ENCODE measurements at places on chromosomes 3 and 15.

DNA sequence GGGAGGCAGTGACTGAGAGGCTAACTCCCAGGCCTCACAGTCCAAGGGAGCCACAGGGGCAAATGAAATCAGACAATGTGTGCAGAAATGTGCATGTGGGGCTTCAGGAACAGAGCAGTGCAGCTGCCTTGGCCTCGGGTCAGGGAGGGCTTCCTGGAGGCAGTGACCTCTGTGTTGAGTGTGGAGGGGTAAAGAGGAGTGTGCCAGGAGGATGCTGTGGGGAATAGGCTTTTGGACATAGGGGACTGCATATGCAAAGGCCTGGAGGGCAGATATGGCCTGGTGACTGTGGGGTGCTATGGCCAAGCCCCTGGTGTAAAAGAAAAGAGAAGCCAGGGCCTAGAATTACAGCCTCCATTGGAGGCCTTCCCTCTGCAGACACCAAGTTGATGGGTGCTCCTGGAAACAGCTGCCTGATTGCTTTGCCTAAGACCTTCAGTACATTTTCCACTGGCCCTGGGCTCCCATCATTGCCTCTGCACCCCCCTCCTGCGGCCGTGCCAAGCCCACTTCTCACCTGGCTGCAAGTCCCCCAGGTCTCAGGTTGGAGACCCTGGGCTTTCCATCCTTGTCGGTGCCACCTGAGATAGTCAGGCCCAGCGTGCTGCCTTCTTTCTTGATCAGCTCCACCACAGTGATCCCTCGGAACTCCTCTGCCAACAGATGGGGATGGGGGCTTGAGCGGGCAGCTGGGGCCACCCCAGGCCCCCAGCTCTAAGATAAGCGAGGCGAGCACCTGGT is 15.1 kb downstream of the GRIP2 start:
- no peak for DNase-seq

DNA sequence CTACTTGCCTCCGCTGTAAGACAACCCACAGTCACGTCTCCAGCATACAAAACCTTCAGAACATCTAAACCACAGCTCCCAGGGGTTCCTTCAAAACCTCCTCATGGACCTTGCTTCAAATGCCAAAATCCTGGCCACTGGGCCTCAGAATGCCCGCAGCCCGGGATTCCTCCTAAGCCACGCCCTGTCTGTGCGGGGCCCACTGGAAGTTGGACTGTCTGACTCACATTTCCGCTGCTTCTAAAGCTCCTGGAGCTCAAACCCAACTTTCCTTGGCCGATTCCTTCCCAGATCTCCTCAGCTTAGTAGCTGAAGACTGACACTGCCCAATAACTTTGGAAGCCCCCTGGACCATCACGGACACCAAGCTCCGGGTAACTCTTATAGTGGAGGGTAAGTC is 17.9 kb upstream of the OR5H6 start:
- no peak for DNase-seq

DNA sequence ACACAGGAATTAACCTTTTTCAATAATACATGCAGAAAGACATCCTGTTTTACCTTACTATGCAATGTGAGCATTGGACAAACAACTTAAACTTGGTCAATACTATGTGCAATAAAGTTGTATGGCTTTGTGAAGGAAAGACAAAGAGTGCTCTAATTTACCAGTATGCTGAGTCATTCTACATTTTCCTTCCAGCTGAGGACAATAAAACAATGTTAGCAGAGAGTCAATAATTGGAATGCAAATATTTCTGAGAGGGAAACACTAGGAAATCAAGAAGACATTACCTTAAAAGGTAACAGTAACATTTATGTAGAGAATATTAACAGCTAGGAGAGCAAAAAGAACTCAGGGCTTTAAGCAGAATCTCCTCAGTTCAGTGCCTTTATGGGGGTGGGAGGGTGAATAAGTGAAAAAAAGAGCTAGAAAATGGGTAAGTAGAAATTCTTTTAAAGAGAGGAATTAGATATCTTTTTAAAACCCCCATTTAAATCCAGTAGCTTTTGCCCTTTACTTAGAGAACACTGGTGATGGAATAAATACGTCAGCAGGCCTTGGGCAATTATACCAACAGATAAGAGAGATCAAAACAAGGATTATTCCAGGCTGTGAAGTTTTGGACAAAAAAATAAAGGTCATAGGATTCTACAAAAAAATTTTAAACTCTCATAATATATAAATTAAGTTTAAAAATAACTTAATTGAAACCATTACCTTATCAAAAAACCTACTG is 11.6 kb upstream of the HGD start:
- no peak for DNase-seq

DNA sequence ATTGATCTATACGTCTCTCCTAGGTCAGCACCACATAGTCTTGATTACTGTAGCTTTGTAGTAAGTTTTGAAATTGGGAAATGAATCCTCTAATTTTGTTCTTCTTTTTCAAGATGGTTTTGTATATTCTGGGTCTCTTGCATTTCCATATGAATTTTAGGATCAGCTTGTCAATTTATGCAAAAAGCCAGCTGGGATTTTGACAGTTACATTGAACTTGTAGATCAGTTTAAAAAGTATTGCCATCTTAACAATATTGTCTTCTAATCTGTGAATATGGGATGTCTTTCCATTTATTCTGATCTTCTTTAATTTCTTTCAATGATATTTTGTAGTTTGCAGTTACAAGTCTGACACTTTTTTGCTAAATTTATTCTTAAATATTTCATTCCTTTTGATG is 5.6 kb upstream of the PRR23E start:
- DNase-seq = no peak

DNA sequence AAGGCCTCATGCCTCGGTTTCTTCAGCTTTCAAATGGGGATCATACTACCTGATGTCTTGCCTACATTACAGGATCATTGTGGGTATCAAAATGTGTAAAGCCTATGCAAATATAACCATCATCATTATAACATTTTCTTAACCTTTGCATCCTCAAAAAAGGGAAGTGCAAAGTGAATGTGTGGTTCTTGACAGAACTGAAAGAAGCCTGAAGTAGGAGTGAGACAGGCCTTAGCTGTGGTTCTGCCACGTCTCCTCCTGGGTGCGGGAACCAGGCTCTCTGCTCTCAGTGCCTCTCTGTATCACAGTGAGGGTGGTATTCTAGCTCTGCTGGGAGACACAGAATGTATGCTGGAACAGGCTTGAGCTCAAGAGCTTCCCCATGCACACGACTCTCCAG is 316.9 kb upstream of the ICE2 start:
- no peak for DNase-seq

- no peak for DNase-seq
Measured at GRCh38 chr15:52071570-52071969, 41.0 kb downstream of the BCL2L10 start.

DNA sequence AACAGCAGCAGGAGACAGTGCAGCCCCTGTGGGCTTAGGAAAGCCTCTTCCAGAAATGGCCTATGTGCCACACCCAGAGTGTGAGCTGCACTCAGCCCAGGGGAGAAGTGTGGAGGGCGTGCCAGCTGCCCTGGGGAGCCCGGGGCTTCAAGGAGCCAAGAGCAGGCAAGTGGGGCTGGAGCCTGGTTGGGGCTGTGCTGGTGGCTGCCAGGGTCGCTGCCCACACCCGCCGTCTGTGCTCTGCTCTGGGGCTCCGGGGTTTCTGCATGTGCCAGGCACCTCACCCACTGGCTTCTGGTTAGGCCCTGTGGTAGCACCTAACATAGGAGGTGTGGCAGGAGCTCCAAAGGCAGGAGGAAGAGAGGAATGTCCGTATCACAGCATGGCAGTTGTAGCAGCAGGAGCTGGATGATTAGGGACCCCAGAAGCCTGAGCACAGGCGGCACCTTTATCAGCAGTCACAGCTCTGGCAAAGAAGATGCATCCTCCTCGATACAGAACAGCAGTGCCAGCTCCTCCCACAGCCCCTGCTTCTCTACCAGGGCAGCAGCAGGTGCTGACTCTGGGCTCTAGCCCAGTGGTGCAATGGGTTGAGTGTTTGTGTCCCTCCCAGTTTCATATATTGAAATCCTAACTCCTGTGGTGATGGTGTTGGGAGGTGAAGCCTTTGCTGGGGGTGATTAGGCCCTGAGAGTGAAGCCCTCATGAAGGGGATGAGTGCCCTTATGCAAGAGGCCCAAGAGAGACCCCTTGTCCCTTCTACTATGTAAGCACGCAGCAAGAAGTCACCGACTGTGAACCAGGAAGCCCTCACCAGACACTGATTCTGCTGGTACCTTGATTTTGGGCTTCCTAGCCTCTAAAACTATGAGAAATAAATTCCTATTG is 70.0 kb upstream of the KLF13 start:
- DNase-seq = no peak

GRCh38 chr3:40336511-40337135 is 27.1 kb downstream of the EIF1B start:
- DNase-seq = no peak

DNA sequence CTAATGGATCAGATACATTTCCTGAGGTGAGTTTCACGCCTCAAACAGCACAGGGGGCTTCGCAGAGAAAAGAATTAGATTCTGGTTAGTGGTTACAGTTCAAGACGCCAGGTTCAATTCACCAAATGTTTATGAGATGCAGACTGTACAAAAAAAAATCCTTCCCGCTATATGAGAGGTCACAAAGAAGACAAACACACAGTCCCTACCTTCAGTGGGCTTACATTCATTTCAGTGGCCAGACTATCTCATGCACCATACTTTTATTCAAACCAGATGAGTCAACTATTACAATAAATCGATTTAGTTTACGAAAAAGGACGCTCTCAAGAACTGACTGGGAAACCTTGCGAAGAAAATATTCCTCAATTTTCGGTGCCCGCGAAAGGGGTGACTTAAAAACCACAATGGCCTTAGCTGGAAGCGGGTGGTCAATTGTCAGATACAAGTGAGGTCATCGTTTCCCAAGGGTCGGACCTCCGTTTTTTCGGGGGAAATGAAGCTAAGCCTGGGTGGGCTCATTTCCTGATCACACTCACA is 695 bp downstream of the METTL6 start:
- no peak for DNase-seq

- no peak for DNase-seq
Measured at GRCh38 chr15:57082054-57082728, 163.7 kb downstream of the TCF12 start.
